ENCODE measurements at places on chromosomes 2 and 18. TPM values are rescaled to one million over a fixed set of nuclear protein-coding genes. Genes with fewer than 3 reads are reported as not detected.

DNA sequence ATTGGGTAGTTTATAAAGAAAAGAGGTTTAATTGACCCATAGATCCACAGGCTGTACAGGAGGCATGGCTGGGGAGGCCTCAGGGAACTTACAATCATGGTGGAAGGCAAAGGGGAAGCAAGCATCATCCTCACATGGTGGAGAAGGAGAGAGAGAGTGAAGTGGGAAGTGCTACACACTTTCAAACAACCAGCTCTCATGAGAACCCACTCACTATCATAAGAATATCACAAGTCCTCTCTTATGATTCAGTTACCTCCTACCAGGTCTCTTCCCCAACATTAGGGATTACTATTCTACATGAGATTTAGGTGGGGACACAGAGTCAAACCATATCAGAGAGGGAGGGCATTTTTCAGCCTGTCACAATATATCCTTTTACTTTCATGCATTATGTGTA lies 22.7 kb upstream of the DOCK10 start:
- H3K27me3 ChIP-seq: no peaks in the 10 kb centered on the region
- no peak overlapping the region for H3K4me3 ChIP-seq
- no peak overlapping the region for H3K27ac ChIP-seq
- peaks cover 9% of the 10 kb centered on the region for H3K36me3 ChIP-seq
- no peak for DNase-seq

- peaks cover 6% of the 10 kb centered on the region for H3K27me3 ChIP-seq
- no peak for DNase-seq
- no peaks in the 10 kb centered on the region for H3K4me1 ChIP-seq
- no peak overlapping the region for H3K4me3 ChIP-seq
Measured at GRCh38 chr18:61398961-61399705, 65.9 kb downstream of the CDH20 start.

DNA sequence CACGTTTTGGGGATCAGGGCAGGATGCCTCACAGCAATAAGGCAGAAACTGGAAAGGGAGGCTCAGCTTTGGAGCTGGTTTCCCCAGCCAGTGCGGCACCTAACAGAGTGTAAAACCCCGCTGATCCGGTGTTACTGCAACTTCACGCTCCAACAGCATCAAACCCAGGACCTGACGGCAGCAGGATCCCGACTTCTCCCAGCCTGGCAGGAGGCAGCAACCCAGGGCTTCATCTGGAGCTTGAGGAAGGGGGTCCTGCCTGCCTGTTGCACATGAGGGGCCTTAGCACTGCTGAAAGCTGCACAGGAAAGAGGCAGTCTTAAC lies 209.8 kb downstream of the MGAT5 start:
- H3K4me3 ChIP-seq: no peak overlapping the region
- no peaks in the 10 kb centered on the region for H3K4me1 ChIP-seq
- H3K27ac ChIP-seq: no peak overlapping the region
- no peaks in the 10 kb centered on the region for H3K36me3 ChIP-seq
- DNase-seq: no peak

GRCh38 chr18:68564961-68565360 lies 149.9 kb downstream of the TMX3 start:
- H3K36me3 ChIP-seq: no peaks in the 10 kb centered on the region
- no peak overlapping the region for H3K27ac ChIP-seq
- peaks cover 3% of the 10 kb centered on the region for H3K27me3 ChIP-seq
- DNase-seq: no peak
- H3K4me3 ChIP-seq: no peak overlapping the region
- no peaks in the 10 kb centered on the region for H3K4me1 ChIP-seq

DNA sequence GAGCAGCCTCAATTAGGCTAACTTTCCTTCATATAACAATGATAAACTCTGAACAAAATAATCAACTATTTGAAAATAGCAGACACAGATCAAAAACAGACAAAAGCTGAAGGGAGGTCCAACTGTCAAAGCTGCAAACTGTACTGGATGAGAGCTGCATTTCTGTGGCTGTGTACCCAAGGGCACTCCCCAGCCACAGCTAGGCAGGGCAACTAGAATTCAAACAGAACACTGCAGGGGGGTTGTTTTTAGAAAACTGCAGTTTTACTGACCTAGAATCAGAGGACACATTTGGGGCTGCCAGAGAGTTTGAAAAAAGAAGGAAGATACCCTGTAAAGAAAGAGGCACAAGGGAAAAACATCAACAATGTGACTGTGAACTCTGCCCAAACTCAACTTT lies 56.8 kb downstream of the SMAD2 start:
- peaks cover 9% of the 10 kb centered on the region for H3K36me3 ChIP-seq
- DNase-seq: no peak
- peaks cover 43% of the 10 kb centered on the region for H3K4me1 ChIP-seq
- no peak overlapping the region for H3K27ac ChIP-seq

- H3K36me3 ChIP-seq: peaks cover 16% of the 10 kb centered on the region
- no peak for DNase-seq
- H3K4me3 ChIP-seq: no peak overlapping the region
- no peak overlapping the region for H3K27ac ChIP-seq
Measured at GRCh38 chr2:86023366-86023712, 82.3 kb downstream of the POLR1A start.

- no peaks in the 10 kb centered on the region for H3K27me3 ChIP-seq
- DNase-seq: no peak
- H3K4me1 ChIP-seq: peaks cover 27% of the 10 kb centered on the region
- H3K36me3 ChIP-seq: no peaks in the 10 kb centered on the region
- H3K27ac ChIP-seq: peak overlapping the region; percentile 85
Measured at GRCh38 chr2:207073412-207073800, 92.3 kb downstream of the KLF7 start.

- DNase-seq: no peak
- no peaks in the 10 kb centered on the region for H3K36me3 ChIP-seq
- no peak overlapping the region for H3K4me3 ChIP-seq
- peaks cover 6% of the 10 kb centered on the region for H3K27me3 ChIP-seq
Measured at GRCh38 chr2:102634831-102635241, 15.5 kb downstream of the SLC9A2 start.

- H3K27me3 ChIP-seq: no peaks in the 10 kb centered on the region
- DNase-seq: peak; percentile 31
- H3K27ac ChIP-seq: peak overlapping the region; percentile 95
- peak overlapping the region; percentile 96 for H3K4me3 ChIP-seq
Measured at GRCh38 chr2:178478130-178478438, 316 bp downstream of the FKBP7 start.

DNA sequence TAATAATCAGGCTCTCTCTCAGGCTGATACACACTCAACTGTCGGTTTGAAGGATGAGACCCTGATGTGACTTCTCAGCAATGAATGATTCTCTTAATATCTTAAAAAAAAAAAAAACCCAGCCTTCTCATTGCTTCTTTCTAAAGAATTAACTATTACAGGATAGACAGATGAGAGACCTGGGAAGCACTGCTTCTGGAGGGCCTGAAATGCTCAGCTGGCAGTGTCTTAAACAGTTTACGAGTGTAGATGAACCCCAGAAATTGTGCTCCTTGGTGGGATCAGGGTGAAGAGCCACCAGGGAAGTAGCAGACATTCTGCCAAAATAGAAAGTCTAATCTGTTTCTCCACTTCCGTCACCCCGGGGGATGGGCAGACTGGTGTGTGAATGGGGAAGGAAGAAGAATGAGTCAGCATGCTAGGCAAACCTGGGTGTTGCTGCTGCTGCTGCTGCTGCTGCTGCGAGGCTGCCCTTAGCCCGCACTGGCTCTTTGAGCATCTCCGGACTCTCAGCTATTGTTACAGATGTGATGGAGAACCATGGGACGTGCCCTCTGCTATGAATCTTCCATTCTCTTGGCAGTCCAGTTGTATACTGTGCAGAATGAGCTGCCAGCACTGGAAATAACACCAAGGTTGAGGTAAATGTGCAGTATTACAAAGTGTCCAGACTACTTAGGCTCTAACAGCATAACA lies 158.4 kb downstream of the SETBP1 start:
- peaks cover 12% of the 10 kb centered on the region for H3K4me1 ChIP-seq
- peaks cover 22% of the 10 kb centered on the region for H3K27me3 ChIP-seq
- H3K4me3 ChIP-seq: no peak overlapping the region
- DNase-seq: peak; percentile 85
- H3K27ac ChIP-seq: no peak overlapping the region
- H3K36me3 ChIP-seq: no peaks in the 10 kb centered on the region

- H3K4me1 ChIP-seq: no peaks in the 10 kb centered on the region
- no peak overlapping the region for H3K27ac ChIP-seq
- H3K4me3 ChIP-seq: no peak overlapping the region
- DNase-seq: no peak
- peaks cover 2% of the 10 kb centered on the region for H3K27me3 ChIP-seq
Measured at GRCh38 chr2:164934401-164935117, 20.8 kb downstream of the SLC38A11 start.

GRCh38 chr2:47783486-47784351 lies 774 bp downstream of the MSH6 start:
- H3K36me3 ChIP-seq: peaks cover 16% of the 10 kb centered on the region
- H3K4me3 ChIP-seq: peak overlapping the region; percentile 91
- peak; percentile 73 for DNase-seq
- peak overlapping the region; percentile 84 for H3K27ac ChIP-seq
- no peaks in the 10 kb centered on the region for H3K27me3 ChIP-seq

DNA sequence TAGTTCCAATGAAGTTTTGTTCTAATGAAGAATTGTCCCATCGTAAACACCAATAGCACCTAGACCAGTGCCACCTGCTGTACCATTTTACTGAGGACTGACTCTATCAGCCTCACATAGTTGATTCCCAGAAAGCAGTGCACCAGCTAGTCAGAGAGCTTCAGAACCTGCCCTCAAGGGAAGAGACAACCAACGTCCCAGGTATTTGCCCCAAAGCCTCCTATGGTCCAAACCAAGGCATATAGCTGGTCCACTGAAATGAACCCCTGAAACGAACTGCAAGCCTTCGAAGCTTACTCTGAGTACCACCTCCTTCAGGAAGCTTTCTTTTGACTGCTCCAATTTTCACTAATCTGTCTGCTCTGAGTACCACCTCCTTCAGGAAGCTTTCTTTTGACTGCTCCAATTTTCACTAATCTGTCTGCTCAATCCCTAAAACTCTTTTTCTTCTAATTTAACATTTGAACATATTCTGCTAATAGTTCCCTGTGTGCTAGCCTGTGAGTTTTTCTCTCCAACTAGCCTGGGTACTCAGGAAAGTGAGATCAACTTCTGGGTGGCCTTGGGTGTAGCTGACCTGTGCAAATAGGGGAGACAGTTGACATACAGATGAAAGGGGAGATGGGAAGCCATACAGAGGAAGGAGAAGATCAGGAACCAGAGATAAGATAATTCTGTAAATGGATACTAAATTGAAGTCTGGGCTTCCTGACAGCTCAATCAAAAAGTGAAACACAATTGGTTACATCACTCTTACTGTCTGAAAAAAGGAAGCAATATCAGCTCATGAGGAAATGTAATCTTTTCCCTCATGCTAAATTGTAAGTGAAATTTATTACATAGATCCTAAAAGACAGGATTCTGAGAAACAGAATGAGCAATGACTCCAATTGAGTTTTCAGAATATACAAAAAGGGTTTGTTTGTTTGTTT lies 33.5 kb upstream of the EML4 start:
- H3K4me3 ChIP-seq: no peak overlapping the region
- no peak for DNase-seq
- no peaks in the 10 kb centered on the region for H3K36me3 ChIP-seq
- H3K4me1 ChIP-seq: peaks cover 69% of the 10 kb centered on the region

- H3K27me3 ChIP-seq: no peaks in the 10 kb centered on the region
- no peak overlapping the region for H3K4me3 ChIP-seq
- H3K36me3 ChIP-seq: no peaks in the 10 kb centered on the region
- no peaks in the 10 kb centered on the region for H3K4me1 ChIP-seq
- H3K27ac ChIP-seq: no peak overlapping the region
Measured at GRCh38 chr18:42929857-42930256, 185.6 kb downstream of the RIT2 start.

GRCh38 chr2:109458512-109458911 lies 155.3 kb downstream of the SEPTIN10 start:
- no peaks in the 10 kb centered on the region for H3K36me3 ChIP-seq
- no peak overlapping the region for H3K27ac ChIP-seq
- DNase-seq: no peak

DNA sequence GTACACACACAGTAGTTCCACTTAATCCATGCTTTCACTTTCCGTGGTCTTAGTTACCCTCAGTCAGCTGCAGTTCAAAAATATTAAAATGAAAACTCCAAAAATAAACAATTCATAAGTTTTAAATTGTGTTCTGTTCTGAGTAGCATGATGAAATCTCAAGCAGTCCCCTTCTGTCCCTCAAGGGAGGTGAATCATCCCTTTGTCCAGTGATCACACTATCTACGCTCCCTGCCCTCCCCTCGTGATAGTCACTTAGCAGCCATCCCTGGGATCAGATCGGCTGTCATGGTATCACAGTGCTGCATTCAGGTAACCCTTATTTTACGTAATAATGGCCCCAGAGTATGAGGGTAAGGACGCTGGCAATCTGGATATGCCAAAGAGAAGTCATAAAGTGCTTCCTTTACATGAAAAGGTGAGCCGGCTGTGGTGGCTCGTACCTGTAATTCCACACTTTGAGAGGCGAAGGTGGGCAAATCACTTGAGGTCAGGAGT lies 5.8 kb upstream of the RTN4 start:
- no peak overlapping the region for H3K27ac ChIP-seq
- no peaks in the 10 kb centered on the region for H3K27me3 ChIP-seq
- peaks cover 30% of the 10 kb centered on the region for H3K4me1 ChIP-seq
- DNase-seq: no peak
- no peak overlapping the region for H3K4me3 ChIP-seq
- H3K36me3 ChIP-seq: no peaks in the 10 kb centered on the region

GRCh38 chr2:11687736-11688135 lies 17.7 kb upstream of the NTSR2 start:
- DNase-seq: no peak
- peaks cover 10% of the 10 kb centered on the region for H3K4me1 ChIP-seq
- peaks cover 5% of the 10 kb centered on the region for H3K27me3 ChIP-seq

GRCh38 chr2:60621688-60622429 lies 68.4 kb upstream of the BCL11A start:
- DNase-seq: no peak
- no peak overlapping the region for H3K4me3 ChIP-seq
- H3K4me1 ChIP-seq: no peaks in the 10 kb centered on the region
- H3K27ac ChIP-seq: no peak overlapping the region
- H3K36me3 ChIP-seq: no peaks in the 10 kb centered on the region
- H3K27me3 ChIP-seq: peaks cover 7% of the 10 kb centered on the region

DNA sequence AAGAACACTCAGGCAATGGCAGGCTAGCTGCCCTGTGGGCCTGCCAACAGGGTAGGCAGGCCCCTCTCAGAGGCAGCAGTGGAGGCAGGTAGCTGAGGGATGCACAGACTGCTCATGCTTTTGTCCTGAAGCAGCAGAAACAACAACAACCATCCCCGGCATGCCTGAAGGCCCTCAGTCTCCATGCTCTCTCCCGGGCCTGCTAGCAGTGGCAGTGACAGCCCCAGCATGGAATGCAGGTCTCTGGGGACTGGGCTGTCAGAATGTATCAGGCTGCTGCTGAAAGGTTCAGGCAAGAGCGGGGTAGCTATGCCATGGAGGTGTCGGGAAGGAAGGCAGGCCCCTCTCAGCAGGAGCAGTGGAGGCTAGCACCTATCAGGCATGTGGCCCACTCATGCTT lies 209.8 kb downstream of the KCNJ3 start:
- no peak for DNase-seq
- no peak overlapping the region for H3K27ac ChIP-seq
- H3K27me3 ChIP-seq: no peaks in the 10 kb centered on the region
- no peaks in the 10 kb centered on the region for H3K36me3 ChIP-seq
- no peaks in the 10 kb centered on the region for H3K4me1 ChIP-seq

Gene TWSG1
- 5.6 TPM for total RNA-seq

Gene HOXD13
- total RNA-seq: not detected

Gene PLGLB1
- total RNA-seq: 0.37 TPM

Gene KCNJ13
- not detected for total RNA-seq

Gene RTKN
- 1.6 TPM for total RNA-seq

Gene AQP12B
- total RNA-seq: not detected

Gene RFX8
- total RNA-seq: 0.64 TPM

Gene RNF103
- 10.7 TPM for total RNA-seq

Gene TRIB2
- 3.7 TPM for total RNA-seq

Gene CPLX4
- total RNA-seq: not detected

Gene TMEM37
- not detected for total RNA-seq

Gene CDH2
- not detected for total RNA-seq

Gene ACTG2
- not detected for total RNA-seq
